A549 treated with dexamethasone at 1 μM for 4 hours (cell line): ENCODE measurements at places on chromosomes 1 and 21. TPM values are rescaled to one million over a fixed set of nuclear protein-coding genes. Genes with fewer than 3 reads are reported as not detected.

The NUAK2 gene
- 20.1 to 28.2 TPM (median 26.9 TPM) in 5 replicates for total RNA-seq

The S100A8 gene
- not detected in 5 replicates for total RNA-seq

The NPHS2 gene
- not detected in 5 replicates for total RNA-seq

The LYPD8 gene
- total RNA-seq, result 0.08 to 0.12 TPM (median 0.11 TPM) in 4 of 5 replicates, not detected in the other

The SLC25A34 gene
- 0.10 to 0.22 TPM (median 0.20 TPM) in 5 replicates for total RNA-seq

The PGLYRP3 gene
- total RNA-seq, result not detected in 5 replicates

The KCNJ9 gene
- not detected in 5 replicates for total RNA-seq

The OR2M7 gene
- not detected in 5 replicates for total RNA-seq
